T-helper 9 cell (primary cell): ENCODE measurements at places on chromosomes 3 and 15.

DNA sequence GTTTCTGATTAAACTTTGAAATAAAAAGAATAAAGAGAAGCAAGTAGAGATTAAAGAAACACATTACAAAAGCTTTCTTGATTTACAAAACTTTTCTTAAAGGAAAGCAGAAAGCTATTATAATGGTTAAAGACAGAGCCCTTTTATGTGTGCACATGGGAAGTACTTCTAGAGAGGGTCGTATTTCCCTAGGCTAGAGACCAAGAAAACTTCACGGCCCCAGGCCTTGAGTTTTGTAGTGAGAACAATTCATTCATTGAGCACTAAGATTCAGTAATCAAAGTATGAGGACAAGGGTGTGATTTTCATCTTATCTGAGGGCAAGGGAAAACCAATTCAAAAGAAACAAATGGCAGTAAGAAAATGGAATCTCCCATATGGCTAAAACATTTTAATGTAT is 854.1 kb downstream of the ROBO1 start:
- DNase-seq: no peak

GRCh38 chr3:112649478-112649735 is 8.5 kb upstream of the CCDC80 start:
- no peak for DNase-seq

DNA sequence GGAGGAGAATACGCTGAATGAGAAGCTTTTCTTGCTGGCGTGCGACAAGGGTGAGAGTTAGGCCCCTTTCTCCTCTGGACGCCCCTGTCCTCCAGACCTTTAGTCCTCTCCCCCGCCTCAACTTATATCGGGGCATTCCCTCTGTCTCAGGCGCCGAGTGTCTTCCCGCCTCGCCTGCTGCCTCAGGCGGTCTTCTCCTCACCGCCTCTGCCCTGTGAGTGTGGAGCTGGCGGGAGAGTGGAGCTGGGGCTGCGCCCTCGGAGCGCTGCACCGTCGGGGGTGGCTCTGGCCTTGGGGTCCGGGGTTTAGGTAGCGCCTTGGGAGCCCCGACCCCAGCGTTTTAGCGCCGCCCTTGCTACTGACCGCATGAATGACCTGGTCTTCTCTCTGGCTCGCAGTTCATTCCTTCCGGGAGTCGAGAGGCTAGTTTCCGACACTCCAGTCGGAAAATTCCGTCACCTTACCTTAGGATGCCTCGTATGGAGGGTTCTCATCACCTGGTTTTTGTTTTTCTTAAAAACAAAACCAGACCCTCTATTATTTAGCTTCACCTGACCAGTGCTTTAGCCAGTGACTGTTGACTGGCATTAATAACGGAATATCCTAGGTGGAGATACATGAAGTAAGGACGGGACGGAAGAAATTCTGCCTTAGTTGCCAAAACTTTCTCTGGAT is 985 bp downstream of the TRPC1 start:
- no peak for DNase-seq

- no peak for DNase-seq
These were observed 717 bp downstream of the PXK start for GRCh38 chr3:58333206-58334012.

GRCh38 chr3:42068303-42069088 is 22.7 kb upstream of the TRAK1 start:
- DNase-seq: no peak

DNA sequence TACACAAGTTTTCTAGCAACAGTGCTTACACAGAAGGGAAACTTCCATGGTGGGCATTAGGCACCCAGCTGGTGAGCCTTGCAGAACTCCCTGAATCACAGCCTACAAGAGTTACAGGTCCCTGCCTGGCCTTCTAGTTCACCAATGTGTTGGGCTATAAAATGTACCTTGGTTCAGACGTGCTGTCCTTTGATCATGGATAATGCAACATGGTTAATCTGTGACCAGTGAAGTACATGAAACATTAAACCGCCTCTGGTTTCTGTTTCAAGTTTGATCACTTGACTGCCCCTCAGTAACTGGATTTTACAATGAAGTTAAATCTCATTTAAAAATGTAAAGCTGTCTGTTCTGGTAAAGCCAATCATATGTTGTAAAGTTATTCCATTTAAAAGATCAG is 51.8 kb downstream of the FMN1 start:
- DNase-seq: no peak

- DNase-seq: no peak
These were observed 174.0 kb downstream of the ECT2 start for GRCh38 chr3:172924546-172924945.

- DNase-seq: no peak
These were observed 450.8 kb upstream of the NAALADL2 start for GRCh38 chr3:174408310-174408709.

- no peak for DNase-seq
These were observed 4.9 kb upstream of the CDCP1 start for GRCh38 chr3:45151100-45151499.

- no peak for DNase-seq
These were observed 293.1 kb downstream of the SV2B start for GRCh38 chr15:91393186-91393585.

DNA sequence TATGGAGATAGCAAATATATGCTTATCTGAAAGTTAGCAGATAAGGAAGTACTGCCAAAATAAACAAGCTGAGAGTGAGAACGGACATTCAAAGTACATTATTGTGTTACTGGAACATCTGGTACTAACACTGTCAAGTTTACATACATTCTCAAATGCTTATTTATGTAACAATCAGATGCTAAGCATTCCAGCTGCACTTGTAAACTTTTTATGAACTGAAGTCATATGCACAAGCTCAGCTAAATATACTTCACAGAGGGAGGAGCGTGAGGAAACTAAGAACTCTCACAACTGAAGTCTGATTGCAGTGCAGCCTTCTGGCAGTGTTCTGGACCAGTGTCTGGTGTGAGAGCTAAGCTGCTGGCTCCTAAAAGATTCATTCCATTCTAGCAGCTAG is 223.7 kb upstream of the NANOGP8 start:
- DNase-seq: no peak

DNA sequence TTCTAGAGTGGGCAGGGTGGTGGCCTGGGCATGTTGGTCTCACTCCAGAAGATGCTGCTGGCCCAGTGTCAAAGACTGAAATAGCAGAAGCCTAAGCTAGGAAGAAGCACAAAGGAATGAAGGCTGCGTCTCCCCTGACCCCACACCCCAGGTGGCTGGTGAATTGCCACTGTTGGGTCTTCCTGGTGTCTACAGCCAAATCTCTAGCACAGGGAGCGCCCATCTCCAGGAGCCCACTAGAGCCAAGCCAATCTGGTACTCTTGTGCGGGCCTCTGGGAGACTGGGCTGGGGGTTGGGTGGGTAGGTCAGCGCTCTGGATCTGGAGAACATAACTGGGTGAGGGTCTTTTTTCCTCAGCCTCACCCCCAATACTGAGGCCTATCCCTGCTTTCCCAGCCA is 894 bp downstream of the TUSC2 start:
- DNase-seq: no peak

DNA sequence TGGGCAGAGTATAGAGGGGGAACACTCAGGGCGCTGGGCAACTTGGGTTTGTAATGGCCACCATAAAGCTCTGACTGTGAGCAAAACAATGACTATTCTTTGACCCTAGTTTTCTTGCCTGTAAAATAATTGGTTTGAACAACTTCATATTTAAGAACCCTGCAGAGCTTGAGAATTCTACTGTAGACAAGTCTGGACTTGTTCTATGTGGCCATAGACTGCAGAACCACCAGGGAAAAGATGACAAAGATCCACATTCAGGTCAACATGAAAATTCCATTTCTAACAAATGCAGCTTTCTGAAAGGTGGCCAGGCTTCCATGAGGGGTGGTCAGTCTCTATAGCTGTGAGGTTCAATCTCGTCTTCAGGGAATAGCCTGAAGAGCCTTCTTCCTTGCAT is 239.4 kb upstream of the LRRN1 start:
- DNase-seq: no peak

GRCh38 chr15:57224664-57225063 is 151.6 kb upstream of the CGNL1 start:
- DNase-seq: no peak

GRCh38 chr15:100671858-100672543 is 69.6 kb downstream of the ASB7 start:
- no peak for DNase-seq

- DNase-seq: no peak
These were observed 1061.4 kb downstream of the OTOL1 start for GRCh38 chr3:162558016-162558415.

GRCh38 chr15:74252291-74252690 is 16.2 kb downstream of the CCDC33 start:
- no peak for DNase-seq

DNA sequence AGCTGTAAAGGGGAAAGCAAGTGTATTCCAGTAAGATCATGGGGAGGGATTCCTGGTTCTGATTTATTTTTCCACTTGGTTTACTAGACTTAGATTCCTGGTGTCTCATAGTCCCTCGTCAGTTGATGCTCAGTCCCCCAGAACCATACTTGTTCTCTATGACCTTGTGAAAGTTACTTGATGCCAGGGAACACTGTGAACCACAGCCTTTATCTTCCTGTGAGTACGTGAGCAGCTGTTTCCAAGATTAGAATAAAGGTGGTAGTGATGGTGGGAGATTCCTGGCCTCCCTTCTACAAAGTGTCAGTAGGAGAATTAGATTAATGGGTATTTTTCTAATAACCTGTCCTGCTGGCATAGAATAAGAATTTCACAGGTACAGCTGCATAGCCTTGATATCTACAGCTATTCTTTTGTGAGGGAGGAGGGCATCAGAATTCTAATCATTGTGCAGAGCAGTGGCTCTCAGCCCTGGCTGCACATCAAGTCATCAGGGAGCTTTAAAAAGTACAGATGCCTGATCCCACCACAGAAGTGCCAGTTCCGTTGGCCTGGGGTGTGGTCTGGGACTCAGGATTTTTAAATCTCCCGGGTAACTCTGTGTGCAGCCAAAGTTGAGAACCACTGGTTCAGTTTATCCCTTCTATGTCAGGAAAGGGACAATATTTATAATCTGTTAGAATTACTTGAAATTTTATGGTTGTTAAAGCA is 20.0 kb downstream of the GPD1L start:
- no peak for DNase-seq

GRCh38 chr3:4939276-4939675 is 40.0 kb upstream of the BHLHE40 start:
- no peak for DNase-seq

- DNase-seq: no peak
These were observed 79.0 kb downstream of the NEDD4 start for GRCh38 chr15:55914446-55914845.

DNA sequence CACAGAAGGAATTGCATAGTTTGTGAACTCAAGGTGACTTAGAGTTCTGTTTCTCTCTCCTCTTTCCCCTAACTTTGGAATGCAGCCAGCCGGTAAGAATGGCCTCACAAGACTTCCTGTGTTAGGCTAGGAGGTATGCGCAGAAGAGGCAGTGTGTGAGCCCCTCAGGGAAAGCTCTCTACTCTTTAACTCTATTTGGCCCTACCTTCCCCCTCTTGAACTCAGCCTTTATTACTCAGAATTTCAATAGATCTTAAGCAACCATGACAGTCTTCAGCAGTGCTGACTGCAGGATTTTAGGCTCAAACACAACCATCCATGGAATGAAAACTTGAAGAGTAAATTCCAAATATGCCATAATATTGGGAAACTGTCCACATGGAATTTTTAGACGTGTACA is 209.5 kb downstream of the DTWD1 start:
- no peak for DNase-seq

- DNase-seq: no peak
These were observed 522 bp upstream of the LMLN start for GRCh38 chr3:197959500-197959890.

GRCh38 chr15:29988701-29989100 is 94.1 kb upstream of the GOLGA8J start:
- no peak for DNase-seq

DNA sequence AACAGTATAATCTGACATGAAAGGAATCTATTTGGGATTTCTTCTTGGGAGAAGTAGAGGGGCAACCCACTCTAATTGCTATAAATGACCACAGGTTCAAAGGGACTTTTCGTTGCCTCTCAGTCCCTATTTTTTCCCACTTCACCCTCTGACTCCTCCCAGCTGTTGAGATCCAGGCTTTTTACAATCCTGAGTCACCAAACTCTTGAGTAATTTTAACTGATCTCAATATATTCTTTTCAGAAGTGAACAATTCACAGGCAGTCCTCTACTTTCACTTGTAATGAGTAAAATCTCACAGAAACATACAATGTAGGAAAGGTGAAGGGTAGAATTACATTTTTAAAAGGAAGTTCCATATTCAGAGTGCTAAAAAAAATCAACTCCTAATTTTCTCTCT is 44.6 kb downstream of the EIF4E3 start:
- no peak for DNase-seq

DNA sequence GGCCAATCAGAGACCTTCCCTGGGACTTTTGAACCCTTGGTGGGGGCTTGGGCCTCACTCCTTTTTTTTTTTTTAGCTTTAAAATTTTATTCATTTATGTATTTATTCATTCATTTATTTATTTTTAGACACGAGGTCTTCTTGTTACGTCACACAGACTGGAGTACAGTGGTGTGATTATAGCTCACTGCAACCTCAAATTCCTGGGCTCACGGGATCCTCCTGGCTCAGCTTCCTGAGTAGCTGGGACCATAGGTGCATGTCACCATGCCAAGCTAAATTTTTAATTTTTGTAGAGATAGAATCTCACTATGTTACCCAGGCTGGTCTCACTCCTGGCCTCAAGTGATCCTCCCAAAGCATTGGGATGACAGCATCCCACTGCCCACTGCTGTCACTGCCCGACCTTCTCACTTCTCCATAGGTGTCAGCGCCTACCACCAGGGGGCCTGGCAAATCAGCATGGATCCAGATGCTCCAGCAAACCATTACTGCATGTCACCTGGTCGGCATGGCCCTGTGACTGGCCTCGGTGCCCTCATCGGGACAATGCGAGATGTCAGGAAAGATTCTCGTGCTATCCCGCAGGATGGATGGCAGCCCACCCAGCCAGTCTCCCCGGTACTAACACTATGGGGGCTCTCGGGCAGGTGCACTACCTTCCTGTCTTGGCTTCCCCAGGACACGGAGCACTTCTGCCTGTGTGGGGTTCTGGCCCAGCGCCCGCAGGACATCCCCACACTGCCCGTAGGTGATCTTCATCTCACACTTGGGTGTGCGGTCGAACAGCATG is 3.0 kb downstream of the MYL3 start:
- no peak for DNase-seq

DNA sequence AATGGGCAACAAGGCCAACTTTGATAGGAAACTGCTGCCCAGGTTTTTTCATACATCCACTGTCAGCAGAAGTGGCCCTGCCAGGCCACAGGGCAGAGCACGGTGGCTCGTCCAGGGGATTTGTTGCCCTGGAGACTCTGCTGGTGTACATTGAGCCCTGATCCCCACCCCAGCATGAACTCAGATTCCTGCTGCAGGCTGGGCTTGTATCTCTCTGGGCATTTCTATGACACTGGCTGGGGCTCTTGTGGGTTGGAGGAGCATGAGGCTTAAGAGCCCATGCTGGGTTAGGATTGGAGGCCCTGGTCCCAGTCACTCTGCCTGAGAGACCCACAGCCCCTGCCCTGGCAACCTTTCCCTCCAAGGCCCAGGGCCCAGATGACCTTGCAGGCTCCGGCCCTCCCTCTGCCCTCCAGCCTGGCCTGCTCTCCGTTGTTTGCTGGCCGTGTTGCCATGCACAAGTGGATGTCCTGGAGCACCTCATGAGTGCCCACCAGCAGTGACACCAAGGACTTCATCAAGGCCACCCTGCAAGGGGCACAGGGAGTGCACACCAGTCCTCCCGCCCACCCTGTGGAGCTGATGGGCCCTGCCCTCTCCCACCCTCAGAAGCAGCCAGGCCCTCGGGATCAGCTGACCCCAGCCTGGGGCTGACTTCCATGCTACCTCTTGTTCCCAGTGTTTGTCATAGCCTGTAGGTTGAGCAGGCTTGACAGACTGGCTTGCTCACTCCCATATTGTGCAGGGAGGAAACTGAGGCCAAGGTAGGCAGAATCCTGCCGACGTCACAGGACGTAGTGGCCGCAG is 58.2 kb downstream of the ZNF445 start:
- DNase-seq: no peak
